ENCODE measurements at places on chromosomes 1 and 21.

- no peak for DNase-seq
These were observed 319.0 kb upstream of the SNX7 start for GRCh38 chr1:98342566-98342965.

- no peak for DNase-seq
These were observed 4.8 kb downstream of the MX2 start for GRCh38 chr21:41366522-41367151.

GRCh38 chr1:54879872-54880271, 7.1 kb downstream of the DHCR24 start:
- no peak for DNase-seq

GRCh38 chr1:10538646-10539355, 64.1 kb downstream of the PEX14 start:
- DNase-seq = no peak

- no peak for DNase-seq
These were observed 329.8 kb downstream of the RPS6KC1 start for GRCh38 chr1:213380865-213381264.

- no peak for DNase-seq
These were observed 55.2 kb downstream of the MRPL37 start for GRCh38 chr1:54255026-54255702.

DNA sequence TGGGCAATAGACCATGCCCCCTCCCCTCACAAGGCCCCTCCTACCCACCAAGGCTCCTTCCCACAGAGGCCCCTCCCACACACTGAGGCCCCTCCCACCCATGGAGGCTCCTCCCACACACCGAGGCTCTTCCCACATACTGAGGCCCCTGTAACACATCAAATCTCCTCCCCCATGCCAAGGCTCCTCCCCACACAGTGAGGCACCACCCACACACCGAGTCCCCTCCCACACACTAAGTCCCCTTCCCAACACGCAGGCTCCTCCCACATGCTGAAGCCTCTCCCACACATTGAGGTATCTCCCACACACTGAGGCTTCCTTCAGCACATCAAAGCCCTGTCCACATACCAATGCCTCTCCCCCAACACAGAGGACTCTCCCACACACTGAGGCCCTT, 391.8 kb downstream of the CAMTA1 start:
- no peak for DNase-seq

GRCh38 chr1:206479183-206480125, 9.2 kb downstream of the IKBKE start:
- peak; percentile 66 for DNase-seq

DNA sequence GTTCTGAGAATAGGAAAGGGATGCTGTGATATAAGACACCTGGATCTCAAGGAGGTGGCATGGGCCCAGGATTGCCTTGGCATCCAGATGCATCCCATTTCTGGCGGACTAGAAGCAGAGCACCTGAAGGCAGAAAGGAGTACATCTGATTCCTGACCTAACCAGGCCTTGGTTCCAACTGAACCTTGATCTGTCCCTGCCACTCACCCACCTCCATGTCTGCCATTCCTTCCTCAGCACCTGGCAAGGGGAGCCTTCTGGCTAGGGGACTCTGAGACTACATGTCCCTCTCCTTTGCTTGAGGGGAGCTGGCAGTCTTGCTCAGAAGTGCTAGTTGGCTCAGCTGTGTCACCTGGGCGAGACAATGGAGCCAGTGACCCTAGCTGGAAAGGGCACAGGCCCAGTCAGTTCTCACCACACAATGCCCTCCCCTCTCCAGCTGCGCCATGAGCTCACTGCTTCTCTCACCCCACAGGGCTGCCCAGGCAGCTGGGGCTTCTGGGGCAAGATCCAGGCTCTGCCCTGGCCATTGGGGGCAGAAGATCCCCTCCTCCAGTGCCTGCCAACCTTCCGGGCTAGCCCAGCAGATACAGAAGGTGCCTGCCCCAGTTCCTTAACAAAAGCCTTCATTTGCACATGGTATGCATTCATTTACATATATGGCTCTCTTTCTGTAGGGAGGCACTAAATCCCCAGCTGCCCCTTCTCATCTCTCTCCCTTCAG, 2.9 kb downstream of the IGSF8 start:
- DNase-seq = no peak

DNA sequence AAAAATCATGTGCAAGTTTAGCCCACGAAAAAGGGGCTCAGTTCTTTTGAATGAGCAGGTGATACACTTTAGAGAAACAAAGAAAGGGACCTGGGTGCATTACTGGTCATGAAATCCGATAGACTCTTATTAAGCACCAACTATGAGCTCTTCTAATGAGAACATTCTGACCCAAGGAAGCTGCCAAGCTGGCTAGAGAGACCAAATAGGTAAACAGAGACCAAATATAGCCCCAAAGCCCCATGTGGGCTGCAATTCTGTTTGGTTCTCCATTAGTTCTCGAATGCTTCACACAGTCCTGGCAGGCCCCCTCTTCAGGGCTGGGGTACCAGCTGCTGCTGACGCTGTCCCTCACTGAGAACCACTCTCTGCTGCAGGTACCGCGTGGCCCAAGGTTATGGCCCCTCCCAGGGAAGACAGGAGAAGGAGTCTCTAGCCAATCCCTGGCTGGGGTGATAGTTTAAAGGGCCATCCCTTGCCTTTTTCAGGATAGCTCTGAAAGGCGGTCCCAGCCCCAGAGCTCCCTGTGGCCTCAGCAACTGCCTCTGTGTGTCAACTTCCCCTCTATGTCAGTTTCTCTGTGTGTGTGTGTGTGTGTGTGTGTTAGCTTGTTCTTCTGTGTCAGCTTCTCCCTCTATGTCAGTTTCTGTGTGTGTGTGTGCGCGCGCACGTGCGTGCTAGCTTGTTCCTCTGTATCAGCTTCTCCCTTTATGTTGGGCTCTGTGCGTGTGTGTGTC, 7.1 kb upstream of the UBXN10 start:
- no peak for DNase-seq

- no peak for DNase-seq
These were observed 27.0 kb downstream of the TNN start for GRCh38 chr1:175094626-175095025.

- no peak for DNase-seq
These were observed 240.6 kb downstream of the NUF2 start for GRCh38 chr1:163562355-163562754.

GRCh38 chr1:12501661-12502060, 116.3 kb downstream of the DHRS3 start:
- DNase-seq = peak; percentile 9

DNA sequence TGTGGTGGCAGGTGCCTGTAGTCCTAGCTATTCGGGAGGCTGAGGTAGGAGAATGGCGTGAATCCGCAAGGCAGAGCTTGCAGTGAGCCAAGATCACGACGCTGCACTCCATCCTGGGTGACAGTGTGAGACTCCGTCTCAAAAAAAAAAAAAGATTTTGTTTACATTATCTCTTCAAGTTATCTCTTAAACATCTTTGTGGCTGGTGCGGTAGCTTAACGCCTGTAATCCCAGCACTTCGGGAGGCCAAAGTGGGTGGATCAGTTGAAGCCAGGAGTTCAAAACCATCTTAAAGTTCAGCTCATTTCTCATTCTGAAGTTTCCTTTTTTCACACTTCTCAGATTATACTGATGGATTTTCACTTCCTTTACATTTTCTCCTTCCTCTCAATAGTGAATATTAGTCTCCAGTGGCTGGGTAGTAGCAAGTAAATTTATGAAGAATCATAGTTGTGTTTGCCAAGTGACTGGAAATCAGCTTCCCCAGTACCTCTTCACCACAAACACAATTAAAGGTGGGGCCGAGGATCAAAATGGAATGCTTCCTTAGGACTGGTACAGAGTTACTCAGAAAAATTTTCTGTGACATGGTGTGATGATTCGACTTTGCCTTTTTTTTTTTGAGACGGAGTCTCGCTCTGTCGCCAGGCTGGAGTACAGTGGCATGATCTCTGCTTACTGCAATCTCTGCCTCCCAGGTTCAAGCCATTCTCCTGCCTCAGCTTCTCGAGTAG, 13.8 kb downstream of the PIP5K1A start:
- no peak for DNase-seq

GRCh38 chr1:221725735-221726672, 15.9 kb downstream of the DUSP10 start:
- no peak for DNase-seq

GRCh38 chr1:203525685-203526084, 31.7 kb downstream of the OPTC start:
- DNase-seq = no peak

DNA sequence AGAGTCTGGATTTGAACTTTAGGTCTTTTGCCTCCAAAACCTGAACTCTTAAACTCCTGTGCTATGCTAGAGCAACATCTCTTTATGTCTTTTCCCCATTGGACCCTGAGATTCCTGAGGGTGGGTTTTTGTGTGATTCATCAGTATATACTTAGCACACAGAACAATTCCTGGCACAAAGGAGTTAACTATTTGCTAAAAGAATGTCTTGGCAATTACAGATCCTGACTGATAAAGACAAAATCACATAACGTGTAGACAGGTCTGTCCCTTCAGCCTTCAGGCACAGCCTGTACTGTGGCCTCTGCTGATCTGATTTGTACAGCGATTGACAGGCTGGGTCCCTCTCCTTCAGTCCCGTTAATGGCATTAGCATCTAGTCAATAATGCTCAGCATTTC, 162.4 kb upstream of the BEND5 start:
- DNase-seq = no peak

GRCh38 chr21:29939104-29939923, 482 bp downstream of the GRIK1 start:
- DNase-seq = no peak

DNA sequence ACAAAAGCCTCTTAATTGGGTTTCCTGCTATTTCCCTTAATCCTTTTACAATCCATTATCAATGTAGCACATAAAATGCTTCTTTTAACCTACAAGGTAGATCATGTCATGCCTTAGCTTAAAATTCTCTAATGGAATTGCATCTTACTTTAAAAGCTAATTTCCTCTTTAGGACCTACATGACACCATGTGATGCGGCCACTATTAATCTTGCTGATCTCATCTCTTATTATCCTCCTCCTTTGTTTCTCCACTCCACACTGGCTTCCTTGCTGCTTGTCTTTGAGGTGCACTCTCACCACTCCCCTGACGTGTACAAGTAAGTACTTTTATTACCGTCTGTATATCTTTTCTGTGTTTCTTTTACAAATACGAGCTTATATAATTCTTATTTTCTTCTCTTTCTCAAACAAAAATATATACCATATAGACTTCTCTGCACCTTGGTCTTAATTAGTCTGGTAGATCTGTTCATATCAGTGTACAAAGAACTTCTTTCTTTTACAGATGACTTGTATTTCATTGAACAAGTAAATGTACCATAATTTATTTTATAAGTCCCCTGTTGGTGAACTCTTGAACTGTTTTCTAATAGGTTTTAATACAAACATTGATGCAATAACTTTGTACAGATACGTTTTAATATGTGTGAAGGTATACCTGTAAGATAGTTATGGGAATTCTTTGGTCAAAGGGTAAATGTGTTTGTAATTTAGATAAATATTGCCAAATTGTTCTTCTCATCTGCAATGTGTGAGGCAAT, 28.2 kb downstream of the GPR88 start:
- DNase-seq = no peak

GRCh38 chr1:106975944-106976343, 80.5 kb upstream of the PRMT6 start:
- DNase-seq = peak; percentile 6

GRCh38 chr1:78236716-78237115, 190.9 kb downstream of the GIPC2 start:
- no peak for DNase-seq

- DNase-seq = no peak
These were observed 413.7 kb downstream of the SETD4 start for GRCh38 chr21:35646606-35647005.

- DNase-seq = no peak
These were observed 386.1 kb downstream of the RWDD3 start for GRCh38 chr1:95620076-95620475.
